T-helper 2 cell treated with Interferon-gamma antibody and Interleukin-4, amounts not matched to agents 100 ng/mL and 5 ng/mL, for 36 hours (primary cell): ENCODE measurements at places on chromosomes 1 and 21. TPM values are rescaled to one million over a fixed set of nuclear protein-coding genes. Genes with fewer than 3 reads are reported as not detected.

The SLC44A5 gene
- not detected in 2 replicates for total RNA-seq

The C1orf21 gene
- 2.3 and 3.3 TPM in 2 replicates for total RNA-seq

The ABL2 gene
- total RNA-seq = 6.7 and 8.5 TPM in 2 replicates

The AGMAT gene
- total RNA-seq = 20.2 and 20.4 TPM in 2 replicates

The AADACL3 gene
- not detected in 2 replicates for total RNA-seq

The CAP1 gene
- 828 and 856 TPM in 2 replicates for total RNA-seq

The NHLH1 gene
- 0.52 and 0.68 TPM in 2 replicates for total RNA-seq

The SLC1A7 gene
- total RNA-seq = not detected in 2 replicates

The HSD3B1 gene
- not detected in 2 replicates for total RNA-seq

The SAMD11 gene
- total RNA-seq = not detected in 2 replicates

The RNU1-4 gene
- total RNA-seq = 2,343 and 2,397 TPM in 2 replicates

The ARHGEF19 gene
- 9.5 and 10.1 TPM in 2 replicates for total RNA-seq

The RIPPLY3 gene
- total RNA-seq = 0.09 TPM in 1 of 2 replicates, not detected in the other

The SMG7 gene
- total RNA-seq = 83.4 and 84.3 TPM in 2 replicates

The NBPF14 gene
- total RNA-seq = 26.9 and 28.1 TPM in 2 replicates

The S100A14 gene
- not detected in 2 replicates for total RNA-seq

The HES2 gene
- total RNA-seq = 0.89 and 0.93 TPM in 2 replicates

The COL11A1 gene
- total RNA-seq = not detected in 2 replicates

The SIM2 gene
- total RNA-seq = 0.09 TPM in 1 of 2 replicates, not detected in the other

The GUCA2B gene
- total RNA-seq = not detected in 2 replicates

The GBP5 gene
- 239 and 241 TPM in 2 replicates for total RNA-seq

The GCSAML gene
- 0.05 and 0.16 TPM in 2 replicates for total RNA-seq

The DLGAP3 gene
- 0.25 and 0.36 TPM in 2 replicates for total RNA-seq

The NBPF1 gene
- total RNA-seq = 4.0 and 4.1 TPM in 2 replicates

The UCK2 gene
- total RNA-seq = 52.0 and 53.4 TPM in 2 replicates

The PKN2 gene
- total RNA-seq = 24.6 and 28.0 TPM in 2 replicates

The GPR61 gene
- total RNA-seq = 0.20 and 0.57 TPM in 2 replicates

The HSPB7 gene
- total RNA-seq = not detected in 2 replicates

The GPR25 gene
- not detected in 2 replicates for total RNA-seq

The ANKRD45 gene
- total RNA-seq = 0.11 TPM in 1 of 2 replicates, not detected in the other

The NEK2 gene
- 29.6 and 30.2 TPM in 2 replicates for total RNA-seq

The IGSF3 gene
- 0.68 and 0.82 TPM in 2 replicates for total RNA-seq

The KRTAP13-2 gene
- not detected in 2 replicates for total RNA-seq

The MRPL9 gene
- 108 and 112 TPM in 2 replicates for total RNA-seq

The ANGPTL3 gene
- total RNA-seq = not detected in 2 replicates

The C1orf141 gene
- not detected in 2 replicates for total RNA-seq

The MEGF6 gene
- 10.0 and 11.3 TPM in 2 replicates for total RNA-seq

The SDHC gene
- 167 and 174 TPM in 2 replicates for total RNA-seq

The RHBDL2 gene
- total RNA-seq = not detected in 2 replicates
